Tongue (tissue), 3 donors: ENCODE measurements at places on chromosomes 5 and 9.

DNA sequence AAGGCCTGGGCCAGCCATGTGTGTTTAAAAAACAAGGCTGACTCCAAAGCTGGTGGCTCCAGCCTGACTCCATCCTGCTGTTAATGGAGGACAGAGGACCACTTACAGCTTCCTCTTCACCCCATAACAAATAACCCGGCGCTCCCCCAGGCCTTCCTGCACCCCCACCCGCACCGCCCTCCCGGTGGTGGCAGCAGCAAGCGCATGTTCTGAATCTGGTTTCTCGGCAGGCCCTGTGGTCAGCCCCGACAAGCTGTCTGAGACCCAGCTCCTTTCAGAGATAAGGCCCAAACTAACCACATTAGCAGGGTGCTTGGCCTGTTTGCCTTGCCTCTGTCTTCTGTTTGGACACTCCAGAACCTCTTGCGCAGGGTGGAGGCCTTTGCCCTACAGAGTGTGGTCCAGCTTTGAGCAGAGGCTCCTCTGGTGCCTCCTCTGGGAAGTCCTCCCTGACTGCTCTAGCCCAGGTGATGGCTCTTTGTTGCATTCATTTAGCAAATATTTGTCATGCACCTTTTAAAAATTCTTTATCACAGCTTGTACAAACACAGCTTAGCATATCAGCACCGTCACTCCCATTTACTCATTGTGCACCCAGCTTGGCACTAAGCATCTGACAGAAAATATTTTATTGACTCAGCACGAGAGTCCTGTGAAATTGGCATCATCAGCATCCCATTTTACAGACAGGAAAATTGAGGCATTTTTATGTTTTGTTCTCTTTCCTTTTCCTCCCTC, 78.4 kb downstream of the NDFIP1 start:
- no peak for DNase-seq

DNA sequence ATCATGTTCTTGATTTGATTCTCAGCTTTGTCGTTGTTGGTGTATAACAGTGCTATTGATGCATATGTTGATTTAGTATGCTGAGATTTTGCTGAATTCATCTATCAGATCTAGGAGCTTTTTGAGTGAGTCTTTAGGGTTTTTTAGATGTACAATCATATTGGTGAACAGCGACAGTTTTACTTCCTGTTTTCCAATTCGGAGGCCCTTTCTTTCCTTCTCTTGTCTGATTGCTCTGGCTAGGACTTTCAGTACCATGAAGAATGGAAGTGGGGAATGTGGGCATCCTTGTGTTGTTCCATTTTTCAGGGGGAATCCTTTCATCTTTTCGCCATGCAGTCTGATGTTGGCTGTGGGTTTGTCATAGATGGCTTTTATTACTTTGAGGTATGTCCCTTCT, 100.4 kb downstream of the SGCD start:
- DNase-seq, result no peak

- DNase-seq, result no peak
Observed at GRCh38 chr5:153135411-153135810, 355.1 kb upstream of the GRIA1 start.

GRCh38 chr9:20990867-20991266, 40.6 kb downstream of the HACD4 start:
- no peak for DNase-seq

- DNase-seq, result peak; percentile 63
Observed at GRCh38 chr9:125472926-125473701, 211.5 kb downstream of the GAPVD1 start.
